ENCODE measurements at places on chromosomes 2 and 18. TPM values are rescaled to one million over a fixed set of nuclear protein-coding genes. Genes with fewer than 3 reads are reported as not detected.

The SNORC gene
- total RNA-seq, result 2.4 TPM

The PRSS56 gene
- total RNA-seq, result 0.13 TPM

The GTF2A1L gene
- total RNA-seq, result not detected

The CYP1B1 gene
- 5.5 TPM for total RNA-seq
